ENCODE measurements at places on chromosomes 12 and 14.
A peak's percentile ranks its signal among the peaks of the same experiment; 100 is the strongest.

DNA sequence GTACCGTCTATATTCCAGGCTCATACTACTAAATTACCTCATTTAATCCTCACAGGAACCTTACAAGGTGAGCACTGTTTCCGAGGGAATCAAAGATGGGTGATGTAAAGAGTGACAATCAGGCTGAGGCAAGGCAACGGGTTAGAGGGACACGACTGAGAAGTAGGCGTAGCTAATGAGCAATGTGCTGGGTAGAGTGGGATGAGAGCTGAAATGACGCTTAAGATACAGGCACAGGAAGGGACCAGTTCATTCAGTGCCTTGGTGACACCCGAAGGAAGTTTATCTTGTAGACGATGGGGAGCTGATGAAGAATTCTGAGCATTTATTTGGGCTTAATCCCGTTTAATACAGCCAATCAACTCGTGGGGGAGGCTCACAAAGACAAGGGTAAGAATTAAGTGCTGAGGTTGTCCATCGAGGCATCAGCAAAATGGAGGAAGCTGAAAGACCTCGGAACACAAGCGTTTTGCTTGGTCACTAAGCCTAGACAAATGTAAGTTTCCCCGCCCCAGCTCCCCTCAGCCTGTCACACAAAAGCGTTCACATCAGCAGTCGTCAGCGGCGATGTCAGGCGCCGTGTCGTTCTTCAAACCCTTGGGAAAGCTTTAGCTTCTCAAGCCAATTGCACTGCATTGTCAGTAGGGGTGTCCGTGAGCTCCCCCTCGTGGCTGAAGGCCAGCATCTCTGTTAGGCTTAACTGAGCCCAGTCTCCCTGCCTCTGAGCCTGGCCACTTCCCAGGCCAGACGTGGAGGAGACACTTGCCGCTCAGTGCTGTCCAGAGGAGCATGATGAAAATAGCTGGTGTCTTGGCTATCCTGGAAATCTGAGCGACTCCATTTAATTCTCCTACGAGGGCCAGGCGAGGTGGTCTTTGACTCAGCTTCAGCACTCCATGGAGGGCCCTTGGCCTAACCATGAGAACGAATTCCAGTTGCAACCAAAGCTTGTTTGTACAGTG lies 288.5 kb upstream of the G2E3 start:
- peak; percentile 29 for DNase-seq

DNA sequence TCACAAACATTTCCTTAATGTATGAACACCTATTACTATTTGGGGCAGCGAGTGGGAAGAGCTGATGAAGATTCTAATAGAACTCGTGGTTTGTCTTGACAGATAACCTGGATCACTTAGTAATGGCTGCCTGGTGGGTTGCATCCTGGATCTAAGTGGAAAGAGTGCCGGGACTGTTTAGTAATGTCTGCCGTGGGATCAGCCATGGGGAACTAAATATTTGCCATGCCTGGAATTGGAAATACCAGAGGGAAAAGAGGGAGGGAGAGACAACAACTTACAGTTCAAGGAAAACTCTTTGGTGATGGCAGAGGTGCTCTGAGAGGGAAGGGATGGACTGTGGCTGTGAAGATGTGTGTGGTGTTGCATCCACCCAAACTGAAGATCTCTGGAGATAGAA lies 21.3 kb upstream of the CCDC63 start:
- DNase-seq = no peak

DNA sequence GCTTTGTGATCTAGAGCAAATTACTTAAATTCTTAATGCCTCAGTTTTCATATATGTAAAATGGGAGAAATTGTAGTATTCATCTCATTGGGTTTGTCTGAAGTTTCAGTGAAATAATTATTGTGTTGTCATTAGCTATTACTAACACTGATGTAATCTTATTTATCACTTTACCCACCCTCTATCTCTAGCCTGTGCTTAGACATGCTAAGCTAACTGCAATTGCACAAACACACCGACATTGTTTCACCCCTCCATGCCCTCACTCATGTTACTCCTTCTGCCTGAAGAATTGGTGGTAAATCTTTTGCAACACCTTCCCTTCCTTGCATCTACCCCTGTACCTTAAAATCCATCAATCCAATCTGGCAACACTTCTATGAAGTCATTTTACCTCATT lies 241.6 kb downstream of the BCAT1 start:
- DNase-seq = no peak

DNA sequence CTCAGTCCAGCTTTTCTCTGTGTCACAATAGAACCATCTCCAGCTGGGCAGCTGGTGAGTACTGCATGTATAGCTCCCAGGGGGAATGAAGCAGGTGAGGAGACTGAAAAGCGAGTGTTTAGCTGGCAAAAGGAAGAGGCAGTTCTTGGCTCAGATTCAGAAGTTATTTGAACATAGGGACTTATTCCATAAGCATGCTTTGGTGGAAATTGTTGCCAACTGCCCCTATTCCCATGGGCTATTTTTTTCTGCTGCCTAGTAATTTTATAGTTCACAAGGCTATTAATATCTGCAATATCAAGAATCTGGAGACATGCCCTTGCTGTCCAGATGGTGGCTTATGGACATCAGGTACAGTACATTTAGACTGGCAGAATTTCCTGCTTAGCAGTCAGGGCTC lies 1112.7 kb downstream of the LRFN5 start:
- no peak for DNase-seq

GRCh38 chr12:46664761-46665287 lies 161.0 kb downstream of the SLC38A4 start:
- DNase-seq = no peak

DNA sequence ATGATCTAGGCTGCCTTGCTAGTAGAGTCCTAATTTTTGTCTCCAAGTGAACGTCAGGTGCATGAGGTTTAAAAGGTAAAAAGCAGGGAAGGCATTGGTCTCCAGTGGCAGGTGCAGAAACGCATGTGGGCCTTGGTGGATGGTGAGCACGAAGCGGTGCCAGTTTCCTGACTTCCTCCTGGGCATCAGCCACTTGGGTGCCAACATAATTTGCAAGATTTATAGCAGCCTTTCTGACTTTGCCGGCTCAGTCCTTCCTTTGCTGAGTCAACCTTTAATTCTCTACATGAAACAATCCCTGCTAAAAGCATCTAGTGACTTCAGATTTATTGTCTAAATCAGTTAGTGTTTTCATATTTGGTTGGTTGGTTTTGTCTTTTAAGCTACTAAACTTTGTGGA lies 355.7 kb upstream of the TMEM132C start:
- DNase-seq = no peak

DNA sequence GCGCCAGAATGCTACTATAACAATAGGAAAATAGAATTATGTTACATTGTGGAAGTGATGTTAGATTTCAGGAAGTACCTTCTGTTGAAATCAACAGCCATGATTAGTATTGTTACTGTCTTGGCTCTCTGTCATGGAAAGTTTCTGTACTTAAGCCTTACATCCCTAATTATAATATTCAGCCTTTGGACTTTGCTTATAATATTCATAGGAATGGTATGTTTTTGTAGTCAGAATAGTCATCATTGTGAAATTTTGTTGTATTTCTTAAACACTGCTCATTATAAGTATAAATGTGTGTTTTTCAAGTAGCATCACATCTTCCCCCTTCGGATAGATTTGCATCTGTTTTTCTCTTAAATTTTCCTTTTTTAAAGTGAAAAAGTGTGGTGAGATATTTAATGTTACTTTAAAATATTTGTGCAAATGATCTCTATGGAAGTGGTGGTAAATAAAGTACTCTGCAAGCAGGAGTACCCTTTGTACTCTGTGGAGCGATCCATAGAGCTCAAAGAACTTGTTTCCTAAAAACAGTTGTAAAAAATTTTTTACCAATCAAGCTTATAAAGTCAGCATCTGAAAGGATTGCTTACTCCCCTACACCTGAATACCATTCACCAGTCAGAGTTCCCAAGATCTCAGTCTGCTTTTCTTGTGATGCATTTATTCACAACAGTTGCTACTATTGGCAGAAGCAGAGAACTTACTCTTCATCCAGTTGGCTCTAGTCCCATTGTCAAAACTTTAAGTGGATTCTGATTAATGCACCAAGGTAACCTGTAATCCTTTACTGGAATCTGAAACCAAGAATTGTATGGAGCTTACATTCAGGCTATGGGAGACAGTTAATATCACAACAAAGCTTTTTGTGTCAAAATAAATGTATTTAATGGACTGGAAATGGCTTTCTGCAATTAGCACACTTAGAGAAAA lies 87.8 kb downstream of the RIC8B start:
- no peak for DNase-seq

DNA sequence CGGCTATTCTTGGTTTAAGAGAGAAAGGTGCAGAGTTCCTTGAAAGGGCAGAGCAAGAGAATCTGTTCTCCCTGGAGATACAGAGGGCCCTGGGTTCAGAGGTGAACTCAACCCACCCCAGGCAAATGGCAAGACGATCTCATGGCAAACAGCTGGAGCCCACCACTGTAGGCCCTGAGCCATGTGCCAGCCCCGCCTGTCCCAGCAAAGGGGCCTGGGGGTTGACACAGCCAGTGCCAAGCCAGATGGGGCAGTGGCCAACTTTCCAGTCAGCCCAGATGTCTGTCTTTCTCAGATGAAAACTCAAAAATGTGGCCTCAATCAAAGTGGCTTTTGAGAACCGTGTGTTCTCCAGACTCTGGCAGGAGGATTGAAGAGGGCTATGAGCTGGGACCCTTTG lies 51.8 kb downstream of the ISCA2 start:
- no peak for DNase-seq

- no peak for DNase-seq
Measured at GRCh38 chr12:87756721-87757120, 272.5 kb downstream of the C12orf50 start.

DNA sequence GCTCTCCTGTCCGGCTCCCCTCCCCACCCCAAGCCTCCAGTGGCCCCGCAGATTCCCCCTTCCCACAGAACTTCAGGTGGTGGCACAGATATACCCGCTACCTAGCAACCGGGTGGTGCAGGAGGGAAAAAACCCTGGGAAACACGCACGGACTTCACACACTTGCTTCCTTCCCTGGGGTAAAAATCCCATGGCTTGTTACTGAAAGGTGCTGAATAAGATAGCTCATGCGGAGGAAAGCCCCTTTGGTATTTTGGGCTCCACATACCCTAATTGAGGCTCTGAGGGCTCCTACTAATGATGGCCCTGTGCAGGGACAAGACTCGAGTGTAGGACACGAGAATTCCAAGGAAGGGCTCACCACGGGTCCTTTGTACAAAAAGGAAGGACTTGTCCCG lies 869 bp upstream of the RIMBP2 start:
- DNase-seq = no peak

- DNase-seq = no peak
Measured at GRCh38 chr14:74793506-74794155, 30.5 kb downstream of the YLPM1 start.

- DNase-seq = no peak
Measured at GRCh38 chr14:59540852-59541251, 35.8 kb downstream of the CCDC175 start.

DNA sequence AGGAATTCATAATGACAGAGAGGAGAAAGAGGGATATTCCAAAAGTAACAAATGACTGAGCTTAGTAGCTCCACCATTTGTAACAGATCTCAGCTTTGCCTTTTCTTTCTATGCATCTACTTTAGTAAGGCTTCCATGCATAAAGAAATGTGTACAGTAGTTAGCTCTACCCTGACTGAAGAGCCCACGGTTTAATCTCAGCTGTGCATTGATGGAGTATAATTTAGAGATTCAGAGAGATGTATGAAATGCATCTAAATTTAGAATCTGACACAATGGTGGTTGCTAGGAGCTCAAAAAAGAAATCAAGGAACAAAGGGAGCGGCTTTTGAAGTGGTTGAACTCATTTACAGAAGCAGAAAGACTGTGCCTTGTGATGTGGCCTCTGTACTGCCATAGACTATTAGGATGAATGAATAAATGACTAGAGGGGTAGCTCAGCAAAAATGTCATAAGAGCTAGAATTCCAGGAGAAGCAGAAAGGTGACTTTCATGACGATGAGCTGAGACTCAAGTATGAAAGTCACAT lies 838.6 kb downstream of the RPS29 start:
- DNase-seq = no peak

- DNase-seq = no peak
Measured at GRCh38 chr12:13702381-13702780, 279.0 kb downstream of the GRIN2B start.

DNA sequence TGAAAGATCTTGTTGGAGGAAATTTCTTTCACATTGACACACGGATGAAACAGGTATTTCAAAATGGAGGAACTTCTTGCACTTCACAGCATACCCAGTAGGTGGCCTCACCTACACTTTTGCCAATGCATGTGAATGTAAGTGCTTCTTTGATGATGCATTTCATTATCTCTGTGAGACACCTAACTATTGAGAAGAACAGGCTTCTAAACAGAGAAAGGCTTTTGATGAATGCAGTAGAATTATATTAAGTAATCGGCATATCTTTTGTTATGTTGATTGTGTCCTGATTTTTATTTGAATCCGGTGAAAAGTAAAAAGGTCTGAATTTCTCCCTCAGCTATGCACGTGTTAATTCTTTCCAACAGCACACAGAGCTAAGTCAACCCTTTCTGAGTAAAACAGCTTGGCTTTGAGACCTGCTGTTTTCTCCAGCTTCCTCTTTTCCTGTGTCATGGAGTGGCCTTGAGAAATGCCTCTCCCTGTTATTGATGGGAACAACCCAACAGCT lies 399.0 kb downstream of the NAV3 start:
- no peak for DNase-seq

DNA sequence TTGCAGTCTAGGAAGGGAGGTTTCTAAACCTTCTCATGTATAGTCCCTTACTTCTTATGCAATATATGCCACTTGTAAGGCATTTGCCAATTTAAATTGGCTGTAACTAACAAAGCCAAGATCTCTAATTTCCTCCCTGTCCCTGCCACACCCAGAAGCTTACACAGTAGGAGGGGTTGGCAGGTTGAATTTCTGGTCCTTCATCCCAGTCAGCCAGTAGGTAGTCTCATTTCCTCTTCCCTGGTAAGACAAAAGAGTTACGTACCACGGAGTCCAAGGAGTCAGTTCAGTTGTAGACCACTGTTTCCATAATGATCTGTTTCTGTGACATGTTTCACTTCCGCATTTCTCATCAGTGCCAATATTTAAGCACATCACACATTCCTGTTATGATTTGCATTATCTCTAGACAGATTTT lies 47.0 kb upstream of the PLBD1 start:
- DNase-seq = no peak

GRCh38 chr12:26971963-26972362 lies 33.7 kb downstream of the FGFR1OP2 start:
- peak; percentile 23 for DNase-seq

GRCh38 chr14:22607291-22607690 lies 9.2 kb downstream of the ABHD4 start:
- no peak for DNase-seq

DNA sequence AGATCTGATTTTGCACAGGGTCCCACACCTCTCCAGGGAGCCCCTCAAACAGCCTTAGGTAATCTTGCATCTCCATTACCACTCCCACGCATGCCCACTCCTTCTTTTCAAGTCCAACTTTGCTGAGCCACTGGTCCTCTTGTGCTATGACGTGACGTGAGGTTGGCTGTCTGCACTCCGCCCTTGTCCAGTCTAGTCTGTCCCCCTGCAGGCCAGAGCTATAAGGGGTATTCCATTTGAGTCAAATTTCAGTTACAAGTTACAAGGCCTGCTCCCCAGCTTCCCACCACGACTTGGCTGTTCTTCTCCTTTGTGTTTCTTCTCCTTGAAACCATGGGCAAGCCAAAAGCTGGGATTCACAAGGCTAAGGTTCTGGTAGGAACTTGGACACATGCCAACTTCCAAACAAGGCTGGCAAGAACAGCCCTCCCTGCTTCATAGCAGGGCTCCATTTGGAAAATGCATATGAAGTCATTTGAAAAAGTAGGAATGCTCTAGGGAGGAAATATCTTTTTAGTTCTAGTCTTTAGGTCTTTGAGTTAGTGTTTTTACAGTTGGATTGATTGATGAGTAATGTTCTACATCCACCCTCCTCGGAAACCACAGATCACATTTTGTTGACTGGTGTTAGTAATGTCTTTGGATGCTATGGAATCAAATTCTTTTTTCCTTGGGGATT lies 49.1 kb downstream of the KCNA1 start:
- DNase-seq = no peak

All from activated T-cell treated with anti-CD3 and anti-CD28 coated beads for 4 hours (primary cell).